ENCODE measurements at places on chromosomes 5 and 9. TPM values are rescaled to one million over a fixed set of nuclear protein-coding genes. Genes with fewer than 3 reads are reported as not detected.

- no peak for DNase-seq
Measured at GRCh38 chr5:143495821-143496275, 92.4 kb upstream of the NR3C1 start.

- no peak for DNase-seq
Measured at GRCh38 chr5:38799556-38800377, 46.0 kb upstream of the OSMR start.

GRCh38 chr5:180367991-180368390 is 14.9 kb upstream of the GFPT2 start:
- DNase-seq: no peak

DNA sequence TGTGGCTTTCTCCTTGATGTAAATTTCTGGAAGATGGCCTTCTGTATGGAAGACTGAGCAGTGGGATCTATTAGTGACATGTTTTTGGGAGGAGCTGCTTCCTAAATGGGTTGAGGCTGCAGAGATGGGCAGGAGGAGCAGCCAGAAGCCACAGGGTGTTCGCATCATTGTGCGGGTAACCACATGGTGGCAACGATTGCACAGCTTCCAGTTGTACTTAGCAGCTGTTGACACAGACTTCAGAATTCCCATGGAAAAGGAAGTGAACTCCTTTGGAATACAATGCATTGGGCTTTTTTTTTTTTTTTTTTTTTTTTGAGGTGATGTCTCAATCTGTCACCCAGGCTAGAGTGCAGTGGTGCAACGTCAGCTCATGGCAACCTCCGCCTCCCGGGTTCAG is 297.3 kb downstream of the NR3C1 start:
- no peak for DNase-seq

GRCh38 chr9:73916016-73916673 is 581.0 kb upstream of the RORB start:
- no peak for DNase-seq

DNA sequence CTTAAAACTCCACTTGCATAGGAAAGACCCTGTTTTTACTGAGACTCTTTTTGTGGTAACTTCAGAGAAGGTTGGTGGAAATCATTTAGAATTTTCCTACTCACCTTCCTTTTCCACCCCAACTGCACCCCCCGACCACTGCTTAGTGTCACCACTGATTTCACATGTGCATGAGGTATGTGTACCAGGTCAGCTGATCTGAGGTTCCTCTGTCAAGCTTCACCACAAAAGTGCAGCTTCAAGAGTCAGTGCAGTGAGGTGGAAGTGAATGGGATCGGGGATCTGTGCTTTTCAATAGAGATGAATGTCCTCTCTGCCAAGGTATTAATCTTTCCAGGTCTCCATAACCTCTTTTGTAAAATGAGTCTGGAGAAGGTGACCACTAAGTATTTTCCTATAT is 260.5 kb upstream of the WWC1 start:
- no peak for DNase-seq

- peak; percentile 2 for DNase-seq
Measured at GRCh38 chr5:469752-470483, 26.9 kb downstream of the EXOC3 start.

GRCh38 chr5:180097163-180097894 is 25.8 kb upstream of the RNF130 start:
- DNase-seq: no peak

DNA sequence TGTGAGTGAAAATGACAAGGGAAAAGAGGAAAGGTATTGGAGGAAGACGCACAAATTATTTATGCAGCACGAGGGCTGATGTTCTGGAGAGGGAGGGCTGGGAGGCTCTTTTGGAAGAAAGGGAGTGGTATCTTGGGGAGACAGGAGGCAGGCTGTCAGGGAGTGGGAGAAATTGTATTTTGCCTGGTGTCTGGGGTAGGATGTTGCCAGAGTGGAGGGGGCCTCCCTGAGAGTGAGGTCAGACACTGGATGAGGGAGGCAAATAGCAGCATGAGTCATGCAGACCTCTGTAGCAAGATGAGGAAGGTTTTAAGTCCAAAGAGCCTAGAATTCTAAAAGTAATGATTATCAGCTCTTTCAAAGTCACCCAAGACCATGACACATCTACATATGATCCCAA is 158.0 kb downstream of the DMRT2 start:
- DNase-seq: no peak

DNA sequence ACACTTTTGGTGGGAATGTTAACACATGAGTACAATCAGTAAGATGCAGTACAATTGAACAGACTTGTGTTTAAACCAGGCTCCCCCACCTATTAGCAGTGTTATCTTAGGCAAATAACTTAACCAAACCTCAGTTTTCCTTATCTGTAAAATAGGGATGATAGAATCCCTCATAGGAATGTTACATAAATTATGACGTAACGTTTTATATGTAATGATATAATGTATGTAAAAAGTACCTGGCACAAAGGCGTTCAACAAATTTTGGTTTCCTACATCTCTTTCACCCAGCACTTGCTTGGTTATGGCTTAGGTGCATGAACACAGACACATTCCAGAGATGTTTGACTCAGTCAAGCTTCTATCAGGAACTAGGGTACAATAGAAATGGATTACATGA is 26.7 kb upstream of the IL33 start:
- no peak for DNase-seq

DNA sequence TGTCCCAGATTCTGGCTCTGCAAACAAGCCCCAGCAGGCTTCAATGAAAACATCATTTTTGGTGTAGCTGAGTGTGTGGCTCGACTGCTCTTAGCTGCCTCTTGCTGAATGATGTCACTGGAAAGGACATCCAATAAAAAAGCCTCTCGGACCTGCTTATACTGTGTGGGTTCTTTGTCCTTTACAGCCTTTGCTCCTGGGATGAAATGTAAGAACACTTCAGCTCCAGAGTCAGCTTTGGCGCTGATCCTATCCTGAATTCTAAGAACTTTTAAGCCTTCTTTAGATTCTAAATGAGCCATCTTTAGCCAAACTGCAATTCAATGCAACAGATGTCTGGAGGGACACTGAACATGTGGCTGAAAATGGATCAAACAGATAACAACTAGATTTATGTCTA is 404.6 kb upstream of the C9orf72 start:
- no peak for DNase-seq

DNA sequence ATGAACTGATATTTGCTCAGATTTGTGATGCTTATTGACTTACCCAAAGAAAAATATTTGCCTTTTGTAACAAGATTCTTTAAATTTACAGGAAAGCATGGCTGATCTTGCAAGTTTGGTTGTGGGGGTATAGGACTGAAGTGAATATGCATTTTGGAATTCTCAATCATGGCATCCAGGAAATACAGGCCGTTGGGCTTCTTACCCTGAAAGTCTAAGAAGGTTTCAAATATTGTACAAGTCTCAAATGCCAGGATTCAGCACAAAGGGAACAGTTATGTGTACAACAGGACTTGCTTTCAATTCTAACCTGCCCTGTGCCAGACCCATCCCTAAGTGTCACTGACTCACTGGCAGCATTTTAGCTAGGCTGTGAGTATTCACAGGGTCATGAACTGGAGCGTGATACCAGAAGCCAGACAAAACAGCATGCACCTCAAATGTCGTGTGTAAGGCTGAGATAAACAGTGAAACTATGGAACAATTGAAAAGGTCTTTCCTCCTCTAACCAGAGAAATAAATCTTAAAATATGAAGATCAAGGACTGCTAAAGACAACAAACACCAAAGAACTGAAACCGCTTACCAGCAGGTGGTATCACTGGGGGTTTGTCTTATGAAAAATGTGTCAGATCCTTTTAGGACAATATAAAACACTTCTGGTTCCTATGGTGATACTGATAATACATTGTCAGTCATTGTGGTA is 168.6 kb upstream of the RGMB start:
- DNase-seq: no peak

DNA sequence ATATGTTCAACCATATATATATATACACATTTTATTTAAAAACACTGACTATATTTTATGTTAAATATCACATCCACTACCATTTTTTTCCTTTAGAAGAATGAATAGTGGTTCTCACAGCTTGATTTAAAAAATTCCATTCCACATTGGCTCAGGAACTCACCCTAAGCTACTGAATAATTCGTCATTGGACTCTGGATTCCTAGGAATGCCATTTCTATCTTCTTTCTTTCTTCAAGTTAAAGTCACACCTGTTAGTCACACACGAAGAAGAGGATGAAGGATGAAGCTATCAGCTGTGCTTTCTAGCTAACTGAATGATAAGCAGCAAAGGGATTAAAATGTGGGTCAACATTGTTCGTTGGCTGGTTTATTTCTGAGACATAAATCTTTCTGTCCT is 7.9 kb downstream of the ELOVL7 start:
- DNase-seq: no peak

DNA sequence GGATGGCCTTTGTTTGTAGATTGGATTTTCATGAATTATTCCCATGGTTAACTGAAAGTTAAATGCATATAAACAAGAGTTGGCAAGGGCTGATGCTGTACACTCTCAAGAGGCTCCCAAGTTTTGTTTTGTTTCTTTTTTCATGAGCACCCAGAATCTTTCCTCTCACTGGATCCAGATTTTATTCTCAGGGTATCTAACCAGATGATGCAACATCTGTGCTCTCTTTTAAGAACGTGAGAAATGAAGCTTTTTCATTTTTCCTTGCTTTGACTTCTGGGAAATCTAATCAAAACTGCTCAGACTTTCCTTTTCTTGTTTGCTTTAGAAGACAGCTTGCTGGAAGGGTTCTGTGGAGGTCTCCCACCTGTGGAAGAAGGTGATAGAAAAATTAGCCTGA is 142.7 kb upstream of the SLC12A2 start:
- no peak for DNase-seq

DNA sequence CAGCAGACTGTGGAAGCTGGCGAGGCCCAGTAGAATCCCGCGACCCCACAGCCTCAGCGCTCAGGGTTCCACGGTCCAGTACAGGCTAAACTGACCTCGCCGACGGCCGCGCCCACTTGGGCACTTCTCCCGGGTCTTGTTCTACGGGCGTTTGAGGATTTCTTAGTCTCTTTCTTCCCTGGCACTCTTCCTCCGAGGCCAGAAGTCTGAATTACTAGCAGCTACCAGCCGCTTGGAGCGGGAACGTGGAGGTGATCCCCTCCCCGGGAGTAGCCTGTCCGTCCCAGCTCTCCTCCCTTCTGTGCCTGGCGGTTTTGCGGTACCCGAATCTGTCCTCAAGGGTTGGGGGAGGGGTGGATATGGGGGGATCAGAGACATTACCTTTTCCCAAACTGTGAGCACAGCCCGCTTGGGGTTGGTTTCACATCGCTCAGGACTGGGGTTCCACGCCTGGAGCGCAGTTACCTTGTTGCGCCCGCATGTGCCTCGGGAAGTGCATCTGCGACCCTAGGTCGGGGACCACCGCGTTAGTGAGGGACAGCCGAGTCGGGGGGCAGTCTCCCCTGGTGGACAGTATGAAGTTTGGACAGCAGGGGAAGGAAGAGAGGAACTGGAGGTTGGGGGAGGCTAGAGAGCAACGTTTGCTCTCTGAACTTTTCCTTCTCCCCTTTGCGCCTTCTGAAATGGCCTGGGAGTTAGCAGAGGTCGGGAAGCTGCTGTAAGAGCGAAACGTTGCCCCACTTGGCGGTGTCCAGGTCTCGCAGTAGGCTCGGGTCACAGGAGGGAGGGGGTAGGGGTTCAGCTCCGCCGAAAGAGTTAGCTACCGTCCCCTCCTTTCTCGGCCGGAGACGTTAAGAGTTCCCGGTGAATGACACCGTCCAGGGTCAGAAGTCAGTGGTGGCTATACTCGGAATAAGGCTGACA is 190.8 kb downstream of the MEF2C start:
- DNase-seq: no peak

DNA sequence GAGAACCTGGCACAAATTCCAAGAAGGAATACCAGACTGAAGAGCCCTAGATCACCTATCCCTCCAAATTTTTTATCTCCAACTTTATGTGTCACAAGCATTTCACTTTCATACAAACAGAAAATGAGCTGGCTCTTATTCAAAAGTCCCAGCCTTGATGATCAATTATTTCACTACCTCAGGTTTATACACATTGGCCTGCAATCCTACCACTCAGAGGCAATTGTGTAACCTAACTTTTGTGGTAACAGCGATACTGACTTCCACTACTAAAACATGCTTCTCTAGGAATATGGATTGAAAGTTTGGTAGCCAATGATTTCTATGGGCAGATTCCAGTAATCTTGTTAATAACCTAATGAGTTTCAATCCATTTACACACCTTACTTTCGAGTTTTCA is 10.5 kb downstream of the RNF38 start:
- no peak for DNase-seq

DNA sequence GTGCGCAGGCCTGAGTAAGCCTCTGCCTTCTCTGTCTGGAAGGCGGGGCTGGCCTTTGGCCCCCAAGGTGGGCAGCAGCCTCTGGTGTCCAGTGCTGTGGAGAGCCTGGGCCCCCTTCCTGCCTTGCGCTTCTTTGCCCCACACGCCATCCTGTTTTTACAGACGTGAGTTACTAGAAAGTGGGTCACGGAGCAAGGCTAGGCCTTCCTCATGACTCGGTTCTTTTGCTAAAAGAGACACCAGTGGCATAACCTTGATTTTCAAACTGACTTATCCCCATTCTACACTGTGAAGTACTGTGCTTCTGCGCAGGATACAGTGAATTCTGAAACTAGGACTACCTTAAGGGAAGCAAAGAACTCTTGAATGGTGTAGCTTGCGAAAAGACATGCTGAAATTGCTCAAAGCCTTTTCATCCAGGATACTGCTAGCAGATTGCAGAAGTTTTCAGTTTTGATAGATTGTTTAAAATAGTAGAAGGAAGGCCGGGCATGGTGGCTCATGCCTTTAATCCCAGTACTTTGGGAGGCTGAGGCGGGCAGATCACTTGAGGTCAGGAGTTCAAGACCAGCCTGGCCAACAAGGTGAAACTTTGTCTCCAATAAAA is 7.2 kb downstream of the ROPN1L start:
- DNase-seq: no peak

DNA sequence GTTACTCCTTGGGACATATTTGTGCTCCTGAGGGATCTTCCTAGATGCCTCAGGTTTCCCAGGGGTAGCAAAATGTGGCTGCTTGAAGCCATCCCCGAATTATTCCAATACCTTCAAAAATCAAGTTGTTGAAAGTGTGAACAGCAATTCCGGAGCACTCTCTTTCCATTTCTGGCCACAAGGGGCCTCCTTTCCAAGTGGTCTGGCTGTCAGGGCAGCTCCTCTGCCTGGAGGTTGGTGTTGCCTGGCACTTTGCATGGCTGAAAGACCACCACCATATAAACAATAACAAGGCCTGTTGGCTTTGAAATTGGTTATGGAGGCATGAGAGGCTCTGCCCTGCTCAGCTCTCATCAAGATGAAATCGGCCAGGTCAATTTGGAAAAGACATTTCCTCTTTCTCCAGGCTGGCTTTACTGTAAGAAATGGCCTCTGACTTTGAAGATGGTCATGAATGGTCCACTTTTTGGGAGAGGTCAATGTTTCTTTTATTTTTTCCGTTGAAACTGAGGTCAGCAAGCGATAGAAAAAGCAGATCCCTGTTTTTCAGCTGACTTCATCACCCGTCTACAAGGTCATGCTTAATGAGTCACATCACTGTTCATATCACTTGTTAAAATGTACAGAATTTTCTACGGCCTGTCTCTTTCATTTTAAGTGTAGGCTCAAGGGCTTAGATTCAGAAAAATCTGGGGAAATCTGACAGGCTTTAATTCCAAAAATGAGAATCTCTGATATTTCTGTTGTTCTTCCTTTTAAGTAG is 481.1 kb upstream of the ZNF608 start:
- DNase-seq: no peak

- no peak for DNase-seq
Measured at GRCh38 chr9:133004999-133005760, 25.6 kb upstream of the GTF3C5 start.

MTAP gene
- total RNA-seq: 23.0 TPM

RLN1 gene
- total RNA-seq: not detected

PTPN3 gene
- total RNA-seq: 29.4 TPM

GPX3 gene
- total RNA-seq: 174 TPM

BAAT gene
- total RNA-seq: not detected

CA9 gene
- 0.89 TPM for total RNA-seq

LRRC19 gene
- 98.5 TPM for total RNA-seq

HEXB gene
- 153 TPM for total RNA-seq

All from left colon (tissue), 2 donors.